ENCODE measurements at places on chromosomes 16 and 17.

DNA sequence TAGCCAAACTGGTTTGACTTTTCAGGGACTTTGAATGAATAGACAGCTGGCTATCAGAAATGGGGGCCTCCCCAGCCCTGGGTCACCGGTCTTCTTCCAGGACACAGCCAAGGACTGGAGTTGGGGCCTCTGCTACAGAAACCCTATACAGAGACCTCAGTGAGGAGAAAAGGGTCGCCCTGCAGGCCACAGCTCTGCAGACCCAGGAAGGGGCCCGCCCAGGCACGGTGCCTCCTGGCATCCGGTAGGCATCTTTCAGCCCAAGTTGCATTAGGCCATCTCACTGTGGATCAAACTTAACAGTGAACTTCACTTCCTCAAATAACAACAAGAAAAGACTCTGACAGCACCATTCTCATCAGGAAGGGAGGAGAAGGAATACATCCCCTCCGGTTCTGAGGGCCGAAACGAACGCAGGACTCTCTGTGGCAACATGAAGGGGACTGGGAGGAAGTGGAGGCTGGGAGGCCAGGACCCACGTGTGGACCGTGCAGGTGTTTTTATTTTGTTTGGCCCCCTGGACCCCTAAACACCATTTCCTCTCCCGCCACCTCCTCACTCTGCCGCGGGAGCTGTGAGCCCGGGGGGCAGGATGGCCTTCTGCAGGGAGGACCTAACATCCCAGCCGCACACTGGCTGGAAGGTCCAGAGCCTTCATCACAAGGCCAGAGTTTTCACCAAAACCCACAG, 7.2 kb downstream of the SLC38A10 start:
- DNase-seq: no peak

GRCh38 chr17:43986225-43986981, 18.0 kb upstream of the NAGS start:
- no peak for DNase-seq

GRCh38 chr17:2034157-2034556, 4.2 kb downstream of the DPH1 start:
- no peak for DNase-seq

- no peak for DNase-seq
Measured at GRCh38 chr17:34434052-34434451, 71.0 kb upstream of the CCL1 start.

- DNase-seq: peak; percentile 64
Measured at GRCh38 chr17:57833179-57833939, 16.5 kb downstream of the MRPS23 start.

DNA sequence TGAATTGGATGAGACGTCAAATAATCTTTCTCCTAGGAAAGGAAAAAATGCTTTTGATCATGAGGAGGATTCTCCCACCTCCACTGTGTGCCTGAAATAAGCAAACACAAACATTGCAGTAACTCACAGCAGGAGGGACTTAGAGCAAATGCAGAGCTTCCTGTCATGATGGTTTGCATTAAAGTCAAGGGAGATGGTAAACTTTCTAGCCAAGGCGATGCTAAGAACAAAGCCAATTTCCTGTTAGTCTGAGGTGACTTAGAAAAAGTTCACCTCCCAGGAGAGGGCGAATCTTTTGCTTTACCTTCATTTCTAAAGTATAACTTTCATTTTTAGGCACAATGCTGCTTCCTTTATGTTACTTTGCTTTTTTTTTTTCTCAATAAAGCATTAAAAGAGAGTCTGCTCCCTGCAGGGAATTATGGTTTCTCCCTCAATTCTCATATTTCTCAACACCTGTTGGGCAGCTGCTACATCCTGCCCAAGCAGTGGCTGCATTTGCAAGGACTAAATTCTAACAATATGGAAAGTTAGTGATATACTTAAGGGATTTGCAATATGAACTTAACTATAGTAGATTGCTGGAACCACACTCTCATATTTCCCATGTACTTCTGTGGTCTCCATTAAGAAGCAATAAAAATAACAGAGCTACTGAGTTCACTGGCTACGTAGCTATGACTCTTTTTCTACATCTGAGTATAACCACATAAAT, 175.6 kb downstream of the PCTP start:
- DNase-seq: no peak

GRCh38 chr16:50932348-50932935, 190.6 kb downstream of the CYLD start:
- DNase-seq: no peak

- DNase-seq: no peak
Measured at GRCh38 chr17:2799653-2800052, 3.4 kb downstream of the RAP1GAP2 start.

DNA sequence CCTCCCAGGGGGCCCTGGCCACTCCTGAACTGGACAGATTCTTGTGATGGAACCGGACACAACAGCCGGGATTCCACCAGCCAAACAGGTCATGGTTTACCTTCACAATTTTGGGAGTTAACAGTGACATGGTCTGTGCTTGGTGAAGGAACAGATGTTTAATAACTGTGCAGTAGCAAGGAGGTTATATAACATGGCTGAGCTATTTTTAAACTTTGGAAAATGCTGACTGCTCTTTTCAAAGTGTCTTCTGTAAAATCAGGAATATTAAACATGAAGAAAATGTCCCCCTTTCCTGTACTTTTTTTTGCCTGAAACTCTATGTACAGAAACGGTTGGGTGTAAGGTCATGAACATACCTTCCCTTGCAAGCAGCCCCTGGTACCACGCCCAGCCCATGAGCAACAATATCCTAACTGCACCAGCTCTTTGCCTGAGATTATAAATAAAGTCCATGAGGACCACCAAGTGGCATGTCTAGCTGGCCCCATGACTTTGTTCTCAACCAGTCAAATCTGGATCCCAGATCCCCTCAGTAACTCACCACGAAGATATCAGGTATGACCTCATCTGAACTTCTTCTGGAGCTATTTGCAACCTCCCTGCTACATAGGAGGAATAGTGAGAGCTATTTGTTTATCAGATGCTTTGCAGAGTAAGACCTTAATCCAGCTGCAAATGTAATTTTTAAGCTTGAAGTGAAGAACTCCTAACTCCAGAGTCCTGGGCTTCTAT, 249.1 kb downstream of the GRIN2A start:
- DNase-seq: no peak

DNA sequence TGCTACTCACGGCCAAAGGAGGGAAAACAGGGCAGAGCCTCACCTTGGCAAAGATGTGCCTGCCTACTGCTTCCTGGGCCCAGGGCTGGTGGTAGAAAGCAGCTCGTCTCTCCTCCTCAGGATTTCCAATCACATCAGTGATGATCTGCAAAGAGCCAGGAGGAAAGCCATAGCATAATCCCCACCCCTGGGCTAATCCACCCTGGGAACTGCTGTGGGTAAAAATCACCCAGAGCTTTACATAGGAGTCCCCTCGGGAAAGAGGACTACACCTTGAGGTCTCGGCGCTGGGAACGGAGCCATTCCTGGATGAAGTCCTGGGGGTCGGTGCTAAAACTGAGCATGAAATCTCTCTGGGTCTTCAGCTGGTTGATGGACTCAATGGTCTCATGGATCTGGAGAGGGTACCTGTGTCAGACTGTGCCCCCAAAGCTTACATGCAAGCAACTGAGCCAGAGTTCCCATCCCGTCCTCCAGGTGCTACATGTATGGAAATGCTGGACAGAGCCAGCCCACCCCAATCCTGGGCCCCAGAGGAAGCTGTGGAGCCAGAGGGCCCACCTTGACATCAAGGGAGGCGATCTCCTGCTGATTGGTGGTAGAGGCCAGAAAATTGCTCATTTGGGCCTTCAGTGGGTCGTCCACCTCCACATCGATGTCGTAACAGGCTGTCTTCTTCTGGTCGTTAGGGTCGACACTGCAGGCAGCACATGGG, 5.7 kb upstream of the FTSJ3 start:
- no peak for DNase-seq

DNA sequence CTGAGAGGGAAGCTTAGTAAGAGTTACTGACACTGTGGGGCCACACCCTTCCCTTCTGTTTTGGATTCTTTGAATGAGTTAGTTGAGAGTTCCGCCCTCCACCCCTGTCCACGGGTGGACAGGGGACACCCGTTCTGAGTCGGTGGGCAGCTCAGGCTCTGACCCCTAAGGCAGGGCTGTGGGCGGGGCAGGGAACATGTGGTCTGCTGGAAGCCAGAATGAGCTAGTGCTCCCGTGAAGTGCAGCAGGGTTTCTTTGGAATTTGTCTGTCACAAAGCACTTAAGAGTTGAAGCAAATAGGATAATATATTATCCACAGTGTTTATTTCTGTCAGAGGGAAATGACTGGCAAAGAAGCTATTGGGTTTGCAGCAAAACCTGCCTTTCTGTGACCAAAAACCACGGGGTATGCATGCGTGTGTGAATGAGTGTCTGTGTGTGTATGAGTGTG, 90.1 kb downstream of the CLEC16A start:
- no peak for DNase-seq

GRCh38 chr17:40418428-40418706, 671 bp upstream of the TOP2A start:
- no peak for DNase-seq

DNA sequence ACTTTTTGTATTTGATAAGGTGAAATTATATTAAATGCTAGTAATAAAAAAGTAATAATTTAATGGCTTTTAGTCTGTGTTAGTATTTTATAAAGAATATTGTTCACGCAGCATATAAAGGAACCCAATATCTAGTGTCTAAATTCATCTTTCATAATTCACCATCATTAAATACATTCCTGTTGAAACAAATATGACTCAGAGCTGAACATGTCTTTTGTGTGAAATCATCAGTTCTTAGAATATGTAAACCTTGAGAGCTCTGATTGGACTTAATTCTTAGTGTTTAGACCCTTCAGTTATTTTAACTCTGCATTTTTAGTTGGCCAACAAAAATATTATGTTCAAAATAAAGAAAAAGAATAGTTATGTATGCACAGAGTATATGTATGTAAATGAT, 71.8 kb downstream of the ABHD15 start:
- no peak for DNase-seq

DNA sequence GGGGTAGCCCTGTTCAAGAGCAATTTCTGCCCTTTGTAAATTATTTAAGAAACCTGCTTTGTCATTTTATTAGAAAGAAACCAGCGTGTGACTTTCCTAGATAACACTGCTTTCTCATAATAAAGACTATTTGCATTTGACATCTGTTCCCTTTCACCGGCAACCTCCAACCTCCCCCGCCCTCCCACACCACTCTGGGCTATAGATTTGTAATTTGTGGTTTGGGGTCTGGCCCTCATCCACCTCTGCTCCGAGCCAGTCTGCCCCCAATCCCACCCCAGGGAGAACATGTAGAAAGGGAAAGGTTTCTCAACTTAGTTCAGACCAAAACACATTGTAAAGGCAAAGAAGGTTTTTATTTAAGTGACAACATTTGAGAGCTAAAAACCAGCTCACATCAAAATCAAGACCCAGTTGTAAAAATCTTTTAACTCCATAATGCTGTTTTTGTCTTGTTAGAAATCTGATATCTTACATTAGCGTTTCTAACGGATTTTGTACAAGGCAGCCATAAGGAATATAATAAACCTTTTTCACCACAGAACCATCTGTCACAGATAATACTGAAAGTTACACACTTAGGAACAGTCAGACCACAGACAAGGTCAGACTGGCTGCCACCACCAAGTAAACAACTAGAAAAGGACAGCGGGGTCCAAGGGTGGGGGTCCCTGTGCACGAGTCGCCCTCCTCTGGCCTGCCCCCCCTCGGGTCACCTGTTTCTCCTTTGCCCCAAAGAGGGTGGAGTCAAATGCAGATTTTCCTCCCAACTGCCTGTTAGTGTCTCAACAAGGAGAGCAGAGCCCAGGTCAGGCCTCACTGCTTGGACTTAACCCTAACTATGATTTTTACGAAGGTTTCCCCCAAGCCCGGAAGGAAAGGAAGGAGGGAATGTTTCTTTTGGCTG, 6.9 kb downstream of the PIMREG start:
- DNase-seq: no peak

DNA sequence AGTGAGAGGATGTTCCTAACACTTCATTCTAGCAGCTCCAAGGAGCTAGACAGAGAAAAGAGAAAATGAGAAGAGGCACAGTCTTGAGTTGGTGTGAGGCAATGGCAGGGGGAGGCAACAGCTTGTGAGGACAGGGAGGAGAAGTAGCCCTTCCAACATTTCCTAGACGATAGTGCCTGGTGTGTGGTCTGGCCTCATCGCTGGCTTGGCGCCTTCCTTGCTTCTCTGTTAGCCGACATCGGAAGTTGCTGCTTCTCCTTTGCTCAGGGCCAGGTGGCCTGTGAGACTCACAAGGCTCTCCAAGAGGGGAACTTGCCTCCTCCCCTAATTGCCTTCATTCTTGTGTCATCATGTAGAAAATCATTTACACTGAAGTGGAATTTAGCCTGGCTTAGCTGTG, 208.7 kb downstream of the MAP2K4 start:
- no peak for DNase-seq

DNA sequence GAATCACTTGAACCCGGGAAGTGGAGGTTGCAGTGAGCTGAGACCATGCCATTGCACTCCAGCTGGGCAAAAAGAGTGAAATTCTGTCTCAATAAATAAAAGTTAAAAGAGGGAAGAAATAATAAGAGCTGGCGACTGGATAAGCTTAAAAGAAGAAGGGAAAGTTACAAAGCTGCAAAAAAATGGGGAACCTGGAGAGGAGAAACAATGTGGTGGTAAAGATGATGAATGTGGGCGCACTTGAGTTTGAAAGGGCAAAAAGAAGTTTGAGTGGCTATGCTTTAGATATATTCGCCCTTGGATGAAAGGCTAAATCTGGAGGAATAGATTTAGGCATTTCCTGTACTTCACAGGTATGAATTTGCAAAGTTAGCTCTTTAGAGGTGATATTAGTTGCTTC, 53.0 kb upstream of the YPEL2 start:
- DNase-seq: no peak

- peak; percentile 68 for DNase-seq
Measured at GRCh38 chr16:89711601-89712273, 9.0 kb downstream of the VPS9D1 start.

DNA sequence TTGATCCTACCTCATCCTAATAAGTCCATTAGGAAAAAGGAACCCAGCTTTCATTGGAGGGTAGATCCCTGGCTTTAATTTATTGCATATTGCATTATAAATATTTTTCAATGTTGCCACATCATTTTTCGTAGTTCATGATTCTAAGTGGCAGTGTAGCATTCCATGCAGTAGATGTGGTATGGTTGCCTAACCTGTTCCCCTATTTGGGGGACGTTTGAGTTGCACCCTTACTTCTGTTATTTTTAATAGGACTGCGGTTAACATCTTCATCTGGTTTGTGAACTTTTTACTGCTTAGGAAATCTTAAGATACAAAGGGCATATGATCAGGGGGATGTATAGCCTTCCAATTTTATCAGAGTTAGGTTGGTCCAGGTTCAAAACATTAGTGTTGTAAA, 5.4 kb downstream of the SCPEP1 start:
- DNase-seq: no peak

GRCh38 chr16:89192956-89193575, 7.3 kb downstream of the SLC22A31 start:
- DNase-seq: peak; percentile 75

Measured in colonic mucosa (tissue), 4 donors.